ENCODE measurements at places on chromosomes 3 and 15. TPM values are rescaled to one million over a fixed set of nuclear protein-coding genes. Genes with fewer than 3 reads are reported as not detected.

DNA sequence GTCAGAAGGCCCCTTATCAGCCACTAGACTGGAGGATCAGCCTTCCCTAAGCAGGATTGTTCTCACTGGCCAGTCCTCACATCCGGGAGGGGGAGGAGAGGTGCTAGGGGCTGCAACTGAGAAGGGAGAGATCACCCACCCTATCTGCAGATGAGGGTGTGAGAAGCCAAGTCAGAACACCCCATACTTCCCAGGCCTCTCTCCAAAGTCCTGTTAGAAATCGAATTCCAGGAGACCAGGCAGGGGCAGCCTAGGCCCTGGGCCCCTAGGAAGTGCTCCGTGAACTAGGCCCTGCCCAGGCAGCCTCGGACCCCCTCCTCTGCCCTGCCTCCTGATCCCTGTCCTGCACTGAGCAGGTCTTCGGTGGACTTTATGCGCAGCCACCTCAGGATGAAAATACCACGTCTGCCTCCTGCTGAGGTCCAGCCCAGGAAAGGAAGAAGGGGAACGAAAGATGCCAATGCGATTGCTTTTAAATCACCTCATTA is 933 bp downstream of the DZIP1L start:
- H3K27me3 ChIP-seq, result no peaks in the 10 kb centered on the region
- H3K27ac ChIP-seq, result peak overlapping the region; percentile 16
- H3K4me1 ChIP-seq, result peaks cover 31% of the 10 kb centered on the region
- DNase-seq, result peak; percentile 47
- no peaks in the 10 kb centered on the region for H3K36me3 ChIP-seq

DNA sequence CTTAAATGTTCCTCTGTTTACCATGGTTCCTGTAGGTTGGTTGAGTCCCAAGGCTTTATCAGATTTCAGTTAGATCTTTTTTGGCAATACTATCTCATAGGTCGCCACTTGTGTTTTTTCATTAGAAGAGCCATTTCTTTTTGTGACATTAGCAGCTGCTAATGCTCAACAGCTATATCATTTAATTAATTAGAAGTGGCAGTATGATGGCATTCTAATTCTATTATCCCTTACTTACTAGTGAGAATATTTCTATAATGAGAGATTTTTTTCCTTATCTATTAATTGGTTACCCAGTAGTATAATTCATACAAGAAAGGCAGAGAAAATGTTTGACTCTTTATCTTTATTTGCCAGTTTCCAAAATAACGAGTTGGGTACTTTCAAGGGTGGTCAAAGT is 25.2 kb downstream of the FRMD4B start:
- DNase-seq, result no peak
- no peak overlapping the region for H3K27ac ChIP-seq
- no peaks in the 10 kb centered on the region for H3K27me3 ChIP-seq
- H3K4me1 ChIP-seq, result no peaks in the 10 kb centered on the region

Gene LRRN1
- total RNA-seq, result not detected

Gene LMAN1L
- 83.5 TPM for total RNA-seq

- no peaks in the 10 kb centered on the region for H3K27me3 ChIP-seq
- no peaks in the 10 kb centered on the region for H3K36me3 ChIP-seq
- no peak overlapping the region for H3K4me3 ChIP-seq
- no peak overlapping the region for H3K27ac ChIP-seq
Observed at GRCh38 chr3:148464246-148464645, 233.5 kb upstream of the AGTR1 start.

- DNase-seq, result no peak
- peaks cover 6% of the 10 kb centered on the region for H3K4me1 ChIP-seq
- H3K27me3 ChIP-seq, result no peaks in the 10 kb centered on the region
- H3K36me3 ChIP-seq, result no peaks in the 10 kb centered on the region
- no peak overlapping the region for H3K27ac ChIP-seq
Observed at GRCh38 chr3:37041546-37042195, 48.4 kb downstream of the MLH1 start.

GRCh38 chr15:64004587-64004986 is 41.7 kb downstream of the DAPK2 start:
- DNase-seq, result peak; percentile 80
- H3K4me1 ChIP-seq, result peaks cover 17% of the 10 kb centered on the region
- peak overlapping the region; percentile 57 for H3K27ac ChIP-seq
- no peak overlapping the region for H3K4me3 ChIP-seq

DNA sequence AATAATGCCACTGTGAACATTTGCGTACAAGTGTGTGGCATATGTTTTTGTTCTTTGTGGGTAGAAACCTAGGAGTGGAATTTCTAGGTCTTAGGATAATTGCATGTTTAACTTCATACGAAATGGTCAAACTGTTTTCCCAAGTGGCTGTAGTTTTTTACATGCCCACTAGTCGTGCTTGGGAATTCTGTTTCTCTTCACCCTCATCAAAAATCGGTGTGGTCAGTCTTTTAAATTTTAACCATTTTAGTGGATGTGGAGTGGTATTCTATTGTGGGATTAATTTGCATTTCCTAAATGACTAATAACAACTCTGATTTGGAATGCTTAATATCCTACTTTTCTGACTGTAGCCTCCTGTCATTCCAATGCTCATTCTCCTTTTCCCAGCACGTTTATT is 27.6 kb downstream of the ZFAND6 start:
- H3K4me1 ChIP-seq, result peaks cover 28% of the 10 kb centered on the region
- no peaks in the 10 kb centered on the region for H3K27me3 ChIP-seq
- H3K4me3 ChIP-seq, result no peak overlapping the region
- H3K36me3 ChIP-seq, result no peaks in the 10 kb centered on the region

Gene TMC3
- not detected for total RNA-seq

- no peak overlapping the region for H3K4me3 ChIP-seq
- H3K27me3 ChIP-seq, result peaks cover 15% of the 10 kb centered on the region
- H3K27ac ChIP-seq, result no peak overlapping the region
- no peak for DNase-seq
Observed at GRCh38 chr15:77897896-77898406, 179.6 kb downstream of the TBC1D2B start.

DNA sequence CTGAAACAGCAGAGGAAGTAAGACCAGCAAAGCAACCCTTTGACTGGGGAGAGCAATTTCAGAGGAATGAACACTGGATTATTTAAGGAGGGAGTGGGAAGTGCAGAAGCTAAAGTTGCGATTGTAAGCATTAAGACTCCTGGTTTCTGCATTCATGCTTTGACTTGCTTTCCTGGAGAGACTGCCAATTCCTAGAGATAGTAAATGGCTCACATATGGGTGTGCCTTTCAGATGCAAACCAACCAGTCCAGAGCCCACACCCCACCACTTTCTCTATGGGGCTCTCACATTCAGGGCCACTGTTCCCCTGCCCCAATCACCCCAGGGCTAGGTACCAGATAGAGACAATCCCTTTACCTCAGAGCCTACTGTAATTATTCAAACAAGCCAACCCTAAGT is 200.9 kb upstream of the EIF1B start:
- H3K27me3 ChIP-seq, result no peaks in the 10 kb centered on the region
- no peak overlapping the region for H3K27ac ChIP-seq
- no peak for DNase-seq
- H3K4me3 ChIP-seq, result no peak overlapping the region

DNA sequence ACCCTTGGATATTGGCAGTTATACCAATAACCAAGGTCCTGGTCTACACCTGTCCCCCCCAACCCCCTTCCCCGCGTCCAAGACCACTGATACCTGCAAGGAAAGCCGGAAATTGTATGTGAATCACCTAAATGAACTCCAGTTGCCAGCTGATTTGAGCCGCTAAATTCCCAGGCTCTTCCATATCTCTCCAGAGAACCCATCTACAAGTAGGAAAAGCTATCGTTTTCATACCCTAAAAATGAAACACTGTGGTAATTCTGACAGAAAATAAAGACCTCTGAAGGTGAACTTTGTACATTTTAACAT is 114.2 kb upstream of the ICE2 start:
- peak overlapping the region; percentile 90 for H3K27ac ChIP-seq
- peak overlapping the region; percentile 77 for H3K4me3 ChIP-seq
- no peak for DNase-seq
- peaks cover 29% of the 10 kb centered on the region for H3K4me1 ChIP-seq
- H3K36me3 ChIP-seq, result no peaks in the 10 kb centered on the region

DNA sequence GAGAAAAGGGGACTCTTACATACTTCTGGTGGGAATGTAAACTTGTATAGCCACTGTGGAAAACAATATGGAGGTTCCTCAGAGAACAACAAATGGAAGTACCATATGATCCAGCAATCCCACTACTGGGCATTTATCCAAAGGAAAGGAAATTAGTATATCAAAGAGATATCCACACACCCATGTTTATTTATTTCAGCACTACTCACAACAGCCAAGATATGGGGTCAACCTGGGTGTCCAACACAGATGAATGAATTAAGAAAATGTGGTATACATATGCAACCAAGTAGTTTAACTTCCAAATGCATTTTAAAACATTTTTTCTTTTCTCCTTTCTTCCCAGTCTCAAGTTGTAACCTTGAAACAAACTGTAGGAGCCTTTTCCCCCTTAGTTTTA is 54.3 kb downstream of the IMPG2 start:
- no peaks in the 10 kb centered on the region for H3K36me3 ChIP-seq
- no peaks in the 10 kb centered on the region for H3K27me3 ChIP-seq
- H3K27ac ChIP-seq, result no peak overlapping the region
- H3K4me3 ChIP-seq, result no peak overlapping the region
- H3K4me1 ChIP-seq, result no peaks in the 10 kb centered on the region

Gene C3orf70
- 3.3 TPM for total RNA-seq

DNA sequence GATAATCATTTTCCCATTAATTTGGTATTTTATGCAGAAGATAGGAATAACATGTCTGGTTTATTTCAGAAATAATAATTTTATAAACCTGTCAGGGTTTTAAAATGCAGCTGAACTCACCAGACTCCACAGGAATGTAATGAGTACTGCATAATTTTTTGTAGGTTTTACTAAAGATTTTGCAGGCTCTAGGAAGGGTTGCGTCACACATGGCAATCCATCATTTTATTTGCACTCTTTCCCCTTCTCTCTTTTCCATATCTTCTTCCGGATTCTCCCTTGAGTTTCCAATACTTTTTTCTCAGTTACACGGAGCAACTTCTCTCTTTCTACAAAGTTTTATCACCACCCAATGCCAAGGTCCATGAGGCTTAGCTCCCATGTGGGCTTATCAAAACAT is 234.7 kb downstream of the NFKBIZ start:
- no peaks in the 10 kb centered on the region for H3K27me3 ChIP-seq
- H3K36me3 ChIP-seq, result no peaks in the 10 kb centered on the region
- no peaks in the 10 kb centered on the region for H3K4me1 ChIP-seq
- peak; percentile 60 for DNase-seq
- no peak overlapping the region for H3K4me3 ChIP-seq

GRCh38 chr3:53835257-53835656 is 11.0 kb downstream of the CHDH start:
- H3K27ac ChIP-seq, result no peak overlapping the region
- H3K4me1 ChIP-seq, result no peaks in the 10 kb centered on the region
- H3K27me3 ChIP-seq, result no peaks in the 10 kb centered on the region
- no peak for DNase-seq
- peaks cover 30% of the 10 kb centered on the region for H3K36me3 ChIP-seq

DNA sequence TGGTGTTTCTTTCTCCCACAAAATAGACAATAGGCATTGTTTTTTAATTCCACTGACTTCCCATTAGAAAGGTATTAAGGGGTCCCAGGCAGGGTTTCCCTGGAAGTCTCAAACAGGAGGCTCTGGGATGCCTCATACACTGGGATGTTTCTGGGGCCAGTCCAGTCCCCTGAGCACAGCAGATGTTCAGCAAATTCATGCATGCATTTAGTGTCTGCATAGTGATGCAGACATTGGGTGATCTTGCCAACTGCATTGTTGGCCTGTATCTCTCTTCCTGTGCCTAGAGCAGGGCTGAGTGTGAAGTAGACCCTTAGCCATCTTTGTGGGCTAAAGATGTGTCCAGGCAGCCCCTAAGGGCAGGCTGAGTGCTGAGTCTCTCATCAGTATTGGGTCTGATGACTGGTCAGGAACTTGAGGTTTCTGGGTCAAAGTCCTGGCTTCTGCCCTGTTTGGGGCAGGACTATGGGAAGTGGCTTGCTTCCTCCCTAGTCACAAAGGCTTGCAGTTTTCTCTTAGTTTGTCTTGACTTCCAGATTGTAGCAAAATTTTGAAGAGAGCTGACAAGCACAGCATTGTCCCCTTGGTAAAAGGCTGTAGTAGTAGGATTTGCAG is 56.5 kb downstream of the BSN start:
- no peaks in the 10 kb centered on the region for H3K27me3 ChIP-seq
- no peak overlapping the region for H3K27ac ChIP-seq
- no peaks in the 10 kb centered on the region for H3K36me3 ChIP-seq

- H3K27me3 ChIP-seq, result no peaks in the 10 kb centered on the region
- no peak for DNase-seq
- H3K27ac ChIP-seq, result peak overlapping the region; percentile 32
- no peaks in the 10 kb centered on the region for H3K4me1 ChIP-seq
- no peak overlapping the region for H3K4me3 ChIP-seq
Observed at GRCh38 chr3:107767897-107768605, 245.3 kb downstream of the BBX start.

- H3K4me3 ChIP-seq, result no peak overlapping the region
- DNase-seq, result no peak
- no peaks in the 10 kb centered on the region for H3K27me3 ChIP-seq
- H3K4me1 ChIP-seq, result no peaks in the 10 kb centered on the region
- no peaks in the 10 kb centered on the region for H3K36me3 ChIP-seq
Observed at GRCh38 chr3:136979684-136980083, 21.9 kb downstream of the IL20RB start.

- H3K4me3 ChIP-seq, result no peak overlapping the region
- H3K27me3 ChIP-seq, result peaks cover 11% of the 10 kb centered on the region
- no peak overlapping the region for H3K27ac ChIP-seq
- H3K36me3 ChIP-seq, result peaks cover 3% of the 10 kb centered on the region
- H3K4me1 ChIP-seq, result no peaks in the 10 kb centered on the region
- no peak for DNase-seq
Observed at GRCh38 chr15:67806536-67806935, 18.8 kb upstream of the SKOR1 start.

Gene COL8A1
- 7.2 TPM for total RNA-seq

GRCh38 chr3:126213379-126214028 is 33.1 kb upstream of the ALDH1L1 start:
- H3K4me3 ChIP-seq, result peak overlapping the region; percentile 54
- DNase-seq, result peak; percentile 43
- H3K27ac ChIP-seq, result peak overlapping the region; percentile 83
- H3K27me3 ChIP-seq, result peaks cover 63% of the 10 kb centered on the region
- peaks cover 18% of the 10 kb centered on the region for H3K4me1 ChIP-seq
- H3K36me3 ChIP-seq, result no peaks in the 10 kb centered on the region
